ENCODE measurements at places on chromosomes 16 and 17. TPM values are rescaled to one million over a fixed set of nuclear protein-coding genes. Genes with fewer than 3 reads are reported as not detected.

KCNG4 gene
- total RNA-seq: not detected

DNA sequence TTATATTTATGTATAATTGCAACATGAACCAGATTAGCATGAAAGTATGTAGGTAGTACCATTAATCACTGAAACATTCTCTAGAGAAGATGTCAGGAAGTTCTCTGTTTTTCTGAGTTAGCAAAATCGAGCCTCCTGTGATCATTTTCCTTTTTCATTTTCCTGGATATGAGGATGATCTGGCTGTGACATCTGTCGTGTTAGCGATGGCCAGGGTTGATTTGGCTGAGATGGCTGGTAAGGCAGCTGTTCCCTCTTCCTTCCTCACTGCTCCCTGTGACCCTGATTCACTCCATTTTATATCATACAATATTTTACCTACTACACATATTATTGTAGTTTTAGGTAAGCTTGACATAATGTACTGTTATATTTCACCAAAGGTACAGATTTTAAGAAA, 10.3 kb downstream of the CNTNAP4 start:
- no peaks in the 10 kb centered on the region for H3K27me3 ChIP-seq
- H3K4me1 ChIP-seq: no peaks in the 10 kb centered on the region
- no peaks in the 10 kb centered on the region for H3K36me3 ChIP-seq
- H3K27ac ChIP-seq: no peak overlapping the region
- no peak overlapping the region for H3K4me3 ChIP-seq
- no peak for DNase-seq

DNA sequence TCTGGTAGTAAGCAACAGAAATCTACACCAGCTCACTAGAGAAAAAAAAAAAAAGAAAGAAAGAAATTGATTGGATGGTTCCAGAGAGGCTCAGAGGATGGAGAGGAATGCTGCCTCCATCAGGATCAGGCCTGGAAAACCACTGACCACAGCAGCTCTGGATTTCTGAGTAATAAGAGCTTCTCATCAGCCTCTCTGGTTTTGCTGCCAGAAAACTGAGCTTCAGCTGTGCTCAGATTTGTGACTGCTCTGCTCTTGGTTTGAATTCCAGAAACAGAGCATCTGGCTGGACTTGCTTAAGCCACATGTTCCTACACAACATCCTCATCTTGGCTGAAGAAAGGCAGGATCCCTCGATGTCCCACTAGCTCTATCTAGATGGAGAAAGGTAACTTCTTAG, 25.9 kb downstream of the IRX6 start:
- H3K4me1 ChIP-seq: no peaks in the 10 kb centered on the region
- no peak overlapping the region for H3K4me3 ChIP-seq
- no peak overlapping the region for H3K27ac ChIP-seq
- no peaks in the 10 kb centered on the region for H3K36me3 ChIP-seq
- DNase-seq: no peak

DNA sequence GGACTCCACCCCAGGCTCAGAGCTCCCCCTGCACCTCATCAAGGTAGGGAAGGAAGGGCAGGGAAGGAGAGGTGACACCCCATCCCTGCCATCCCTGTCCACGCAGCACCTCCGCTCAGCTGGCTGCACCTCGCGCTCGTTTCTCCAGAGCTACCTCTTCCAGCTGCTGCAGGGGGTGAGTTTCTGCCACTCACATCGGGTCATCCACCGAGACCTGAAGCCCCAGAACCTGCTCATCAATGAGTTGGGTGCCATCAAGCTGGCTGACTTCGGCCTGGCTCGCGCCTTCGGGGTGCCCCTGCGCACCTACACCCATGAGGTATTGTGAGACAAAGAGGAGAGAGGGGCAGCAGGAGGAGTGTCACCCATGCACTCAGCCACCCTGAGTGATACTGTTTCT, 1.4 kb downstream of the CDK3 start:
- H3K27me3 ChIP-seq: no peaks in the 10 kb centered on the region
- peaks cover 57% of the 10 kb centered on the region for H3K4me1 ChIP-seq
- DNase-seq: no peak

DNA sequence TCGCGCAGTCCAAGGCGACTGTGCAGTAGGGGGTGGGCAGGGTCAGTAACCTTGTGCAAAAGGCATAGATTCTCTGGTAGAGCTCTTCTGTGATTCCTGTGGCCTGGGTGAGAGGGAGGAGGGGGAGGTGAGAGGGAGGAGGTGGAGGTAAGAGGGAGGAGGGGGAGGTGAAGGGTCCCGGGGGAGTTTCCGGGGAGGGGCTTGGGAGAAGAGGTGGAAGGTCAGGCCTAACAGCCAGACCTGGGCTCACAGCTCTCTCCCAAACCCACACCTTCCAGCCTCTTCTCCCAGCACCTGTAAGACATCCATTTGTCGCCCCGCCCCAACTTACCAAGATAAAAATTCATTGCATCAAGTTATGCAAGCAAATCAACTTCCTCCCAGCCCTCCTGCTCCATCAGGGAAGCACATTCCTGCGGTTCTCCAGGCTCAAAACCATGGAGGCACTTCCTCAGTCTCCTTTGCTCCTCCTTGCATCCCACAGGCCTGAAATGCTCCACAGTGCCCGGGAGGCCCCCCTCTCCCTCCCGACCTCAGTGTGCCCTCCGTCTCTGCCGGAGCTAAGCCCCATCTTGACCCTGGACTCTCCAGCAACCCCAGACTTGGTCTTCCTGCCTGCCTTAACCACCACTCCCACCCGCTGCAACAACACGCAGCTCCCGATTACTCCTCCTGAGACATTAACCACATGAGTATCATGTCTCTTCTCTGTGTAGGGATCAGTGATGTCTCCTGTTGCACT, 30.5 kb downstream of the PIK3R6 start:
- H3K4me1 ChIP-seq: peaks cover 6% of the 10 kb centered on the region
- H3K4me3 ChIP-seq: no peak overlapping the region
- H3K36me3 ChIP-seq: no peaks in the 10 kb centered on the region

LPO gene
- not detected for total RNA-seq

DNA sequence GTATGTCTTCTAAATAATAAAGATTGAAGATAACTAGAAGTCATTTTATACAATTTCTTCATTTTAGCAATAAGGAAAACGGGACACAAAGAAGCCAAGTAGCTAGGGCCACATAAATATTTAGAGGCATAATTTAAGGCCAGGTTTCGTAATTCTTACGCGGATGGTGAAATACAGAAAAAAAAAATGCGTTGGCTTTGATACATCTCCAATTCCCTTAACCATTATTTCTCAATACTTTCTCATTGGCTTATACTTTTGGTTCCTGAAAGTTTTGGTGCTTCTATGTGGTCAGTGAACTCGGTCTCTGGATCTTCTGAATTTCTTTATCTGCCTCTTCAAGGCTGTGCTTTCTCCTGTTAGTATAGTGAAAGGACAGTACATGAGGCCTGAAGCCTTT, 888.1 kb downstream of the KCNJ2 start:
- no peak for DNase-seq
- no peaks in the 10 kb centered on the region for H3K4me1 ChIP-seq
- no peaks in the 10 kb centered on the region for H3K27me3 ChIP-seq
- no peaks in the 10 kb centered on the region for H3K36me3 ChIP-seq
- H3K4me3 ChIP-seq: no peak overlapping the region
- H3K27ac ChIP-seq: no peak overlapping the region

CCL1 gene
- not detected for total RNA-seq

GPR139 gene
- total RNA-seq: not detected

GRCh38 chr17:46842835-46843234, 8.5 kb upstream of the WNT9B start:
- H3K27ac ChIP-seq: no peak overlapping the region
- DNase-seq: no peak
- H3K4me3 ChIP-seq: no peak overlapping the region
- H3K4me1 ChIP-seq: peaks cover 7% of the 10 kb centered on the region

All from body of pancreas (tissue), 4 donors.